ENCODE measurements at places on chromosomes 1 and 21.

DNA sequence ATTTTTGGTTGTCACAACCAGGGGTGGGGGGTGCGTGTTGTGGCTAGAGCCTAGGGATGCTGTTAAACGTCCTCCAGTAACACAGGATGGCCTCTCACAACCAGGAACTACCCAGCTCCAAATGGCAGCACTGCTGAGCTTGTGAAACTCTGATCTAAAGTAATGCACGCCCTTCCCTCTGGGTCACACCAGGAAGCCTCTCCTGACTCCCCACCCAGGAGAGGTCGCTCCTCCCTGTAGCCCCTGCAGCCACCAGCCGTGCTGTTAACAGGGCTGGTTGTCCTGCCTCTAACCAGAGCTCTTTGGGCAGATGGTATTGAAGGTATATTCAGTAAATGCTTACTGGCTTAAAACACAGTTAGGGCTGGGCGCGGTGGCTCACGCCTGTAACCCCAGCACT, 73.2 kb downstream of the NKAIN1 start:
- no peak for DNase-seq

DNA sequence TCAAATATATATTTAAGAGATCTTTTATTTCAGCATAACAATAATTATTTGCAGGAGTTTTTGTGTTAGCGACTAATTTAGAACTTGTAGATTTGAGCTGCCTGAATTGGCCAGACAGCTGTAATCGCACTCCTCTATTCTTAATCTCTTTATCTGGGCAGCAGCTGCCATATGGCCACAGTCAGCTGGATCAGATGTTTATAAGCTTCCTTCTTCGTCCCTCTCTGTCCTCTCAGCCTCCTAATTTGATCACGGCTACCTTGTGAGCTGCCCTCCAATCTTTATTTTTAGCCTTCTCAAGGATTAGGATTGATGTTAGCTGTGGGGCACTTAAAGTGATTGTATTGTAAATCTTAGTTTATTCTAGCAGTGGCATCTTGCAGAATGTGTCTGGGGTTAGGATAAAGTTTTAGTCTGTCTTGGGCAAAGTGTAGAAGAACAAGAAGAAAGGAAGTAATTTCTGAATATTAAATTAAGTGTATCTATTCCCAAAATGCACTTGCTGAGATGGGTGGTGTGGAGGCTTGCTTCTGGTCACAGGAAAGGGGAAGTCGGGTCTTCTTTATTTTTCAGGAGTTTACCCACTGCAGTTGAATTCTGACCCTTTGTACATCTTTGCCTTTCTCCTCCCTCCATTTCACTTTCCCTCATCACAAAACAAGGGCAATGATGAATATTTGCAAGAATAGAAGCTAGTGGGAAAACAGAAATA, 1.1 kb downstream of the ZBTB18 start:
- peak; percentile 29 for DNase-seq

GRCh38 chr1:54112027-54112426, 40.8 kb downstream of the CDCP2 start:
- DNase-seq, result no peak

DNA sequence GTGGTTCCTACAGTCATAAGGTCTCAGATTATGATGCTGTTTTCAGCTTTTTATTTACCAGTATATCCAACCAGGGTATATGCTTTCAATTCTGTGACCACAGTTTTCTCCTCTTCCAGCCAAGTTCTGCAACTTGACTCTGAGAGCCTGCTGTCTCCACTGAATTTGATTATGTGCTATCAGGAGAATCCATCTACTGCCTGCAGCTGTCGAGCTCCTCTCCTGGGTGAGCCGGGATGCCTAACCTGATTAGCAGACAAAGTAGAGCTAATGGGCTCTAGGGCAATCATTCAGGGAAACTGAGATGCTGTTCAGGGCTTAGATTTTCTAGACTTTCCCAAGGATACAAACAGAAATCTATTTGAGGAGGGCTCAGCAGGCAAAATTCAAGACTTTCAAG, 271.5 kb upstream of the BEND5 start:
- no peak for DNase-seq

DNA sequence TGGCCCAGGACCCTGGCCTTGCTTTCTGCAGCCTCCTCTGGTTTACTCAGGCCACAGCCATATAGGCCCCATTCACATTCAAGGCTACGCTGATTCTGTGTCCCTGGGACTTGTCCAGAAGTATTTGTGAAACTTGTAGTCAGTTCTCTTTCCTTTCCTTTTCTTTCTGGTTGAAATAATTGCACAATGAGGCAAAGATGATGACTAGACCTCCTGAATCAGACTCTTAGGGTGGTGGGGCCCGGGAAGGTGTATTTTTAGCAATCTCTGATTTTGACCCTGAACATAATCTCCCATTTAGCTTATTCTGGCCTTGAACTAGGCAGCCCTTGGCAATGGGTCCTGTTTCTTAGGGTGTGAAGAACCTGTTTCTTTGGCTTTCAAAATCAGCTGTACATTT, 39.9 kb downstream of the STUM start:
- no peak for DNase-seq

- DNase-seq, result no peak
Observed at GRCh38 chr1:235919127-235919832, 52.6 kb upstream of the LYST start.

DNA sequence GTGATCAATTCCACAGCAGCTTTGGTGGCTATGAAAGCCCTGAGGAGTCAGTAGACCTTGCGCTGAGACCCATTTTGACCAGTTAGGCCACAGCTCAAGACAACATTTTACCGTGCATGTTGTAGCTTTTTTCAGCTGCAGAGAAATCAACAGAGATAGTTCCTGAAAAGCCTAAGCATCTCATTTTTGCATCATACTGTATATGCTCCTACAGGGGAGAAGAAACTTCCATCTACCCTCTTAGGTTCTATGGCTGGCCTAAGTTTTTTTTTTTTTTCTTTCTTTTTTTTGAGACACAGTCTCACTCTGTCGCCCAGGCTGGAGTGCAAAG, 24.8 kb upstream of the EYA3 start:
- DNase-seq, result no peak

GRCh38 chr1:214445199-214445598, 106.2 kb downstream of the PTPN14 start:
- no peak for DNase-seq

- no peak for DNase-seq
Observed at GRCh38 chr1:7196036-7196911, 411.0 kb downstream of the CAMTA1 start.

DNA sequence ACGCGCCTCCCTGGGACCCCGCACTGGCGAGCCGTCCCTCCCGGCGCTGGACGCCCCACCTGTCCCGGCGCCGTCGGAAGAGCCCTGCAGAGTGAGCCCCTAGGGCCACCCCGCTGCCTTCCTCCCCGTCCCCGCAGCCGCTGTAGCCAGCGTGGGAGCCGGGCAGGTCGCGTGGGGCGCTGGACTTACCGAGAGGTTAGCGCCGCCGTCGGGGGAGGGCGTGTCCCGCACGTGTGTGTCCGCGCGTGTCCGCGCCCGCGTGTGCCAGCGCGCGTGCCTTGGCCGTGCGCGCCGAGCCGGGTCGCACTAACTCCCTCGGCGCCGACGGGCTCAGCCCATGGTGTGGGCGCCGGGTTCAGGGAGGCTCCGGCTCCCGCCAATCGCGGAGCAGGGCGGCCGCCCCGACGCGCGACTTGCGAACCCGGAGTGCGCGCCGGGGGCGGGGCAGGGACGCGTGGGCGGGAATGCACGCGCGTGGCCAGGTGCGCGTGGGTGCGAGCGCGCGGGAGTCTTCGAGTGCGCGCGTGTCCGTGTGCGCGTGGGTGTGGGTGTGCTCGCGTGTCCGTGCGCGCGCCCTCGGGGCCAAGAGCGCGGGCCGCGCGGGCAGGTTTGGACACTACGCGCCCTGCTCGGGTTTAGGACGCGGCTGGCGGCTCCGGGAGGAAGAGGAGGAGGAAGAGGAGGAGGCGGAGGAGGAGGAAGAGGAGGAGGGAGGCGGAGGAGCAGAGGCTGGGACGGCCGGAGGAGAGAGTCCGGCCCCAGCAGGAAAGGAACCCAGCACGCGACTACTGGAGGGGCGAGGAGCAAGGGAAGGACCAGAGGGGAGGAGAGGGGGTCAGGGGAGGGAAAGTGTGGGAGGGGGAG, 145.2 kb upstream of the ETS2 start:
- peak; percentile 54 for DNase-seq

GRCh38 chr1:202291961-202292712, 49.6 kb downstream of the UBE2T start:
- DNase-seq, result no peak

GRCh38 chr1:33349081-33349759, 28.3 kb upstream of the A3GALT2 start:
- DNase-seq, result peak; percentile 71

DNA sequence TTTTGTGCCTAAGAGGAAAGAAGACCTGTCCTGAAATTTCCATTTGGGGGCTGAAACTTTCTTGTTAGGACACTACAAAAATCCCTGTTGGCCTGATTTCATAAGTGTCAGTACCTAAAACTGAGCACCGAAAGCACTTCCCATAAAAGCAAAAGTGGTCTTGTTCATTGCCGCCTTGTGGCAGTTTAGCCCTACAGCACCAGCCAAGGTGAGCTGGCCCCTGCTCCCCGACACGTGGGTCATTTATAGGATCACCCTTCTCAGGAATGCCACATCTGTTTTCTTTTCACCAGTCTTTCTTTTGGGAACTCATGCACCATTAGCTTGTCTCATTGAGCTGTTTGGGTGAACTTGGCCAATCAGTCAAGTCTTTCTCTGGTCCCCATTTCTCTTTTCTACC, 155.8 kb upstream of the KAZN start:
- DNase-seq, result no peak

DNA sequence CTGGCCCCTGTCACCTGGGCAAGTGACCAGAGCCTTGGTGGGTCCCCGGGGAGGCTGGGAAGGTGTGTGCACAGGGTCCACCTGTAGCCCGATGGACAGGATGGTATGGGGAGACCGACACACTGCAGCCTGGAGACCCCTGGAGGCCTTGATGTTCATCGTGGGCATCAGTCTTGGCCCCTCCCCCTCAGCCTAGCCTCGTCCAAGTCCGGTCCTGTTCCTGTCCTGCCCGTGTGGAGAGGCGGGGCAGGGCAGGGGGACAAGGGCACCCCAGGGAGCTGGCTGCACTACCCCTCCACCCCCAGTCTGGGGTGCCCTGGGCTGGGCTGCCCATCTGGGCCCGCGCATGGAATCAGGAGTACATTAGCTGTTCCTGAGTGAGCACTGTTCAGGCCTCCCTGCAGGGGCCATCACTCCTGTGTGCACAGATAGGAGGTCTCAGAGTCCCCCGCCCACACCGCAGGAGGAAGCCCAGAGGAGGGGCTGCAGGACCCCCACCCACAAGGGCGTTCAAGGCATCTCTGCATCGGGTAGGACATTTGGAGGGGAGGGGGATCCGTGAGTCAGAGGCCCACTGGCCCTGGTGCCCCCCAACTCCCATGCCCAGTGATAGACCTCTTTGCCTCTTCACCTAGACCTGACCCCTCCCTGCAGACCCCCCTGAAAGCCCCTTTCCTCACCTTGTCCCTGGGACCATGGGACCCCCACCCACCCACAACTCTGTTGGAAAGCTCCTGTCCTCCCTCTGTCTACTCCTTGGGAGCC, 63.2 kb downstream of the WNT9A start:
- no peak for DNase-seq

GRCh38 chr1:236795757-236796667, 920 bp downstream of the MTR start:
- no peak for DNase-seq

DNA sequence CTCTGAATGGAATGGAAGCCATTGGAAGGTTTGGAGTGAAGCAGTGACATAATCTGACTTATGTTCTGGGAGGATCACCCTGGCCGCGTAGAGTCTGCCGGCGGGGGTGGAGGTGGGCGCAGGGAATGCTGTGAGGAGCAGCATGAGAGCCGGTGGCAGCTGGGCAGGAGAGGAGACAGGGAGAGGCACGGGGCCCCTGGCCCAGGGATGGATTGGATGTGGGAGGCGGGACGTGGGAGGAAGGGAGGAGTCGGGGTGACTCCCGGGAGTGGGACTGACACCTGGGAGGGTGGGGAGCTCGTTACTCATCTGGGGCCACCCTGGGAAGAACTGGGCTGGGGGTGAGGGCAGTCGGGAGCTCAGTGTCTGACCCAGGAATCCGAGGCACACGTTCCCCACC, 10.4 kb upstream of the KCNAB2 start:
- DNase-seq, result no peak

GRCh38 chr21:14318578-14318977, 64.4 kb downstream of the HSPA13 start:
- DNase-seq, result no peak

DNA sequence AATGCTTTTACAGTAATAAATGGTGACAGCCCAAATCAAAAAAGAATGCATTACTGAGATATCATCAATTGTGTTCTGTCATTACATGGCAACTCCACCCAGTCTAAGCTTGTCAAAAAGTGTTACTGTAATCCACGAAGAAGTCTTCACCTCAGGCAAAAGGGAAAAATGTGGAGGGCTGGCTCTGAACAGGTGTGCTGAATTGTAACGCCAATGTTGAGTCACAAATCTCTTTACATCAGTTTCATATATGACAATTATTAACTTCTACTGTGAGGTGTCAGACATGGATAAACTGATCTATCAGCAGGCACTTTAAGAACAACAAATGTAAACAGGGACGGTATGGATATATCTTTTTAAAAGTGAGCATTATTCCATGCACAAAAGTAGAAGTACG, 98.5 kb upstream of the DMRTA2 start:
- DNase-seq, result no peak

DNA sequence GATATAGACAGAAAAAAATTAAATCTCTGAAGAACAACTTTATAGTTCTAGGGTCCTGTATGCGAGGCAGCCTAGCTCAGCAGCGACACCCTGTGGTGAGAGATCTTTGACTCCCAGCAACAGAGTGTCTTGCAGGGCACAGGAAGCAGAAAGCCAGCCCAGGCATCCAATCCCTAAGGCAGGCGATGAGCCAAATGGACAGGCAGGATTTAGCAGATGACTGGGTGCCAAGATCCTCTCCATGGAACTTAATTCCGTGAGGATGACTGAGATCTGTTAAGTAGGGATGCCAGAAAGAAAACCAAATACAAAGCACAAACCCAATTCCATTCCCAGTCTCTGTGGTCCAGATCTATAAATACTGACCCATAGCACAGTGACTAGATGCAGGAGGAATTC, 38.8 kb downstream of the HLCS start:
- DNase-seq, result peak; percentile 84

DNA sequence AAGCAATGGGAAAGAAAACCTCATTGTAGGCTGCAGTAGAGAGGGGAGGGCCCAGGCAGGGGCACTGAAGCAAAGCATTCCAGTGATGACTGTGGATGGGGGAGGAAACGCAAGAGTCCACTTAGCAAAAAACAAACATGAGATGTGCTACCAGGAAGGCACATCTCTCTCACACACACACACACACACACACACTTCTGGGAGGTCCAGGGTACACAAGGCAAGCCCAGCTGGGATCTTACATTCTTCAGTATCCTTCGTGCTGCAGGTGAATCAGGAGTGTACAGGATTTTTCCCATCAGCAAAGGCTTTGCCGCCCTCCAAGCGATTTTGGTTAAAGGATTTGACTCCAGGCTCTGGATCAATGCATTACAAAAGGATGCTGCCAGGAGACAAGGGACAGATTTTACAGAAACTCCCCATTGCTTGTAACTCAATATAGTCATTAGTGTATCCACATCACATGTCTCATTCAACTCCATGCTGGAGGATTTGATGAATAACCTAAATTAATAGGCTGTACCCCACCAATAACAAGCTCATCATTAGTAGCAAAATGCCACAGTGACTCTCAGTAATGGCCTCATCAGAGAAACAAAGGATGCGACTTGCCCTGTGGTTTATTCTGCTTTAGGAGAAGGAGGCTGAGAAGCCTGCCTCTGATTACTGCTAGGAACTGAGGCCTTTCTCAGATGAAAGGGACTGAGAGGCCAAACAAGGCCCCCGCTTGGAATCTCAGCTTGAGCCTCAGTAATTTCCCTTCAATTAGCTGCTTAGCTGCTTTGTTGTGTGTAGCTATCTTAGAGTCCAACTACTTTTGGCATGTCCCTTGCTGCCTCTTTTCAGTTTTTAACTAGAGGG, 41.6 kb downstream of the ABCA4 start:
- no peak for DNase-seq
